ENCODE measurements at places on chromosomes 3 and 15.

DNA sequence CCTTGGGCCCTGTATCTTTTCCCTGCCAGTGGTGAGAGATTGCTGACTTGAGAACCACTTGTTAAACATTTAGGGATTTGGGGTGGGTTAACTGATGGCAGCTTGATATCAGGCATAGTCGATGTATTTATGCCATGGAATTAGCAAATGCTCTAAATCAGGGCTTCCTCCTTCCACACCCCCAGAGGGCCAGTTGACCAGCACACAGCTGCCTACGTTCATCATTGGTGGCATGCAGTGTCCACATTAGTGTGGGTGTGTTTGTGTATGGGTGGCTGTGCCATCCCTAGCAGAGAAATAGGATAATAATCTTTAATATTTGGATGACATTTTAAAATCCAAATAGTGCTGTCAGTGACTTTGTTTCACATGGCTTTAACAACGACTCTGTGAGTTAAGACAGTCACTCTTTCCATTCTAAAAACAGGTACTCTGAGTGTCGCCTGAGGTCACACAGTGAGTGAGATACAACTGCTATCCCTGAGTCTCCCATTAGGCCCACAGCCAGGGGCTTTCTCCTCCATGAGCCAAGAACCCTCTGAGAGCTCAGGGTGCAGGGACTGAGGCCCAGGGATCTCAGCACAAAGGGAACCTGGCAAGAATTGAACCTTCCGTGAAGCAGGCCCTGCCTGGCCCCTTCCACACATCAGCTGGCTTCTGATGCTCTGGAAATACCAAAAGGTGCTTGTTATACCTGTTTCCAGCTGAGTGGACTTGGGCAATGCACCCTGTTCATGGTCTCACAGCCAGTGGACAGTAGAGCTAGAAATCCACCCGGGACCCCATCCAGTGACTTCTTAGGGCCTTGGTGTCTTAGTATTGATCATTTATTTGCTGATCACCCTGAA, 4.3 kb upstream of the LTF start:
- no peak for DNase-seq

DNA sequence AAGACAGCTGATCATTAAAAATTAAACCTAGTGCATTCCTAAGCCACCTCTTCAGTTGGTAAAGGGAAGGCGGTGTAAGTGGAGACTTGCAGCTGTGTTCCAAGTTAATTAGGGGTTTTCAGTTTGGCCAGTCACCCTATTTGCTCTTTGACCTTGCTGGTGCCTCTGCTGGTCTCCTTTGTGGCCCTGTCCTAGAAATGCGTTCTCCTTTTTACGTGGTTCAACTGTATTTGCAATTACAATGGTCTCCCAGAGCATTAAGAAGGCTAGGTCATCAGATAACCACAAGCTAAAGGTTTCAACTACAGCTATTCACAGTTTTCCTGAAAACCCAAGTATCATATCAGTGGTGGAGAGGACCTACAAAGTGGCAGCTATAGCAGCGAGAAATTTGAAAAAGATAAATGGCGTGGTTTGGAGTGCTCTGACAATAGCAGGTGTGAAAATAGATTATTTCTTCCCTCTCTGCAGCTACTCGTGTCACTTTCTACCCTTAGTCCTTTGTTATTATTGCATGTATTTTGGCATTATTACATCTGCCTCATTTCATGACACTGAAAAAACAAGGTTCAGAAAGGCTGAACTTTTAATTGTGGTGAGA, 203.5 kb upstream of the TBC1D5 start:
- no peak for DNase-seq

- DNase-seq: no peak
These were observed 21.4 kb upstream of the ESYT3 start for GRCh38 chr3:138412821-138413551.

- DNase-seq: no peak
These were observed 51.1 kb downstream of the MEF2A start for GRCh38 chr15:99616773-99617342.

DNA sequence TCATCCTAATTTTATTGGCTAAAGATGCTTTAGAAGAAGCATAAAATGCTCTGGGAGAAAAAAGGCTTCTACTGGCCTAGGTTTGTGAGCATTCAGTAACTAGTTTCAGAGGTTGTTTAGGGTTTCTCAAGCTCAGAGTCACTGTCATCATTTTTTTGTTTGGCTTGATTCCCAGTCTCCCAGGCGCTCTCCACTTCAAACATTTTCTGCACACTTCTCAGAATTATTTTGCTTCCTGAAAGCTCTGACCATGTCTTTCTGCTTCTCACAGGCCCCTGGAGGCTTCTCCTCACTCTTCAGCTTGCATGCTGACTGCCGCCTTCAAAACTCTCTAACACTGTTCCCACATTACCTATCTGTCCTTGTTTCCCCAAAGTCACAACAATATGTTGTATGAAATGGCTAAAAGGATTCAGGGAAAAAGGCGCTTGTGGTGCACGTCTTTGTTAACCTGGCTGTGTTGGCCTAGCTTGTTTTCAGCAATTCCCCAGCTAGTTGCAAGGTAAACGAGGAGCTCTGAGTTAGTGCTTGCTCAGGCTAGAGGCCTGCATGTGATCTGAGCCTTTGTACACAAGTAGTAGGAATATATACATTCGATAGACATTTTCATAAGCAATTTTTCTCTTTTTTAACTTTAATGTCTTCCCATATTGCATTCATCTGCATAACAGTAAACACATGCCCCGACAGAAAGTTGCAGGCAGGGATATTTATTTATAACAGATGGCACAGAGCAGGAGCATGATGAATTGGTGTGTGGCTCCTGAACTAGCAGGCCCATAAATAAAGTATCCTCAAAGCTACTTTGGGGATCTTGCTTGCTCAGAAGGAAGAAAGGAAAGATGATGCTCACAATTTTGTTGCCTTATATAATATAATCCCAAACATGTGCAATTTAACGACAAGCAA, 129.2 kb upstream of the DPH6 start:
- no peak for DNase-seq

- DNase-seq: peak; percentile 23
These were observed 756 bp upstream of the RASGRF1 start for GRCh38 chr15:79091204-79091867.

DNA sequence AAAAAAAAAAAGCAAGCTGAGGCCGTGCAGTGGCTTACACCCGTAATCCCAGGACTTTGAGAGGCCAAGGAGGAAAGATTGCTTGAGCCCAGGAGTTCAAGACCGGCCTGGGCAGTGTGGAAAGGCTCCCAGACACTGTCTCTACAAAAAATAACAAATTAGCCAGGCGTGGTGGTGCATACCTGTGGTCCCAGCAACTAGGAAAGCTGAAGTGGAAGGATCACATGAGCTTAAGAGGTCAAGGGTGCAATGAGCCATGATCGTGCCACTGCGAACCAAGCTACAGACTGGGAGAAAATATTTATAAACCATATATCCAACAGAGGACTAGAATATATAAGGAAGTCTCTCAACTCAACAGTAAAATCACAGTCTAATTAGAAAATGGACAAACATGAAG, 10.0 kb downstream of the KLHDC8B start:
- no peak for DNase-seq

DNA sequence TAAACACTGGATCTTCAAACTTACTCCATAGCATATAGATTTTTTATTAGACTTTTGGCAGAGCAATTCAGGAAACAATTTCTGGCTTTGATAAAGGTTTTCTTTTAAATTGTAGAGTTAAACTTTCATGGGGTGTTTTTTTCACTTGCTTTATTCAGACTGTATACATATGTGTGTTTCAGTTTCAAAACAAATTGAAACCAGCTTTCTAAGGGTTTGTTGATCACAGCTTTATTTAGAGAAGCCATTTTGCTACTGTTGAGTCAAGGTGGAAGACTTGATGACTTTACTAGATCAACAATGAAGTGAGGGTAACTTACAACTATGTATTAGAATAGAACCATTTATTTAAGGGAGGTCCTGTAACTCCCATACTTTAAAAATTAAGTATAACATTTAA, 6.2 kb downstream of the UBE2E1 start:
- DNase-seq: no peak

DNA sequence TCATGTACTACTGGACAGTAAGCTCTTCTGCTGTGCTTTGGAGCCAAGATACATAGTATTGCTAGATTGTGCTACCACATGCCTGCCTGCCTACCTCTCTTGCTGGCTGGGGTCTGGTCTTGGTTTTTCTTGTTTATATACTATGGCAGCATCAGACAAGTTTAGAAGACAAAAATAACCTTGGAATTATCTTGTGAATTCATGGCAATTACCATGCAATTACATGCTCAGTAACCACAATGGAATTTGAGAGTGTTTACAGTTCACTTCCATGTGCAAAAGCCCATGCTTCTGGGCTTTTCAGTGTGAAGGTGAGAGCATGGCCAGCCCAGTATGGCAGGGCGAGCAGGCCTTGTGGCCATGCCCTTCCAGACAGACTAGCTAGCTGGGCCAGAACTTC, 48.0 kb upstream of the C15orf61 start:
- no peak for DNase-seq

DNA sequence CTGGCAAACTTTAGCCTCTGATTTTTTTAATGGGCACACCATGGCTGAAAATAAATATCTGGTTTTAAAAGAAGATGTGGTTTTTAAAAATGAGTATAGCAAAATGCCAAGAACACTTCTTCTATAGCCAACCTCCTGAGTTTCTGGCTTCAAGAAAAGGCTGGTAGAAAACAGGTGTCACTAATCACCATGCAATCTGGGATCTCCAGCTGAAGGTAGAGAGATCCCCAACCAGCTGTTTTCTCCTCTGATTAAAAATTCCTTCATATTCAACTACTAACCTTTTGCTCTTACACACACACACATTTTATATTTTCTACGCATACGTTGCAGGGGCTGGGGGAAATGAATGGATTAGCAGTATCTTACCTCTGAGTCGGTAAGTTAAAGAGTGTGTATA, 279.6 kb upstream of the ROBO2 start:
- DNase-seq: no peak
